Stimulated activated CD4-positive, alpha-beta T cell treated with anti-CD3 and anti-CD28 coated beads, TNF-alpha, amount 100 ng/mL, for 48 hours (primary cell): ENCODE measurements at places on chromosomes 4 and X.

DNA sequence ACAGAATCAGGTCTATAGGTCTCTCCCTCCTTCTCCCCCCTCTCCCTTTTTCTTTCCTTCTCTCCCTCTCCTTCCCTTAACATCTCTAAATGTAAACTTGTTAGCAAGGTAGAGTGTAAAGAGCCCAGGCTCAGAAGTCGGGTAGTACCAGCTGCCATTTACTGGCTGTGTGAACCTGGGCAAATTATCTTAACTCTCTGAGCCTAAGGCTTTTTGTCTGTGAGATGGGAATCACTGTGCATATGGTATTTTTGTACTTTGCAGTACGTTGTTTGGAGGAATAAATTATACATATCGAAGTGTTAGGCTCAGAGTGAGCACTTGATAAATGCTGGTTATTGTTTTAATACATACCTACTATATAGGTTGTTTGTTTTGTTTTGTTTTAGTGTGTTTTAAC is 154.0 kb downstream of the RBMX2 start:
- DNase-seq, result no peak

DNA sequence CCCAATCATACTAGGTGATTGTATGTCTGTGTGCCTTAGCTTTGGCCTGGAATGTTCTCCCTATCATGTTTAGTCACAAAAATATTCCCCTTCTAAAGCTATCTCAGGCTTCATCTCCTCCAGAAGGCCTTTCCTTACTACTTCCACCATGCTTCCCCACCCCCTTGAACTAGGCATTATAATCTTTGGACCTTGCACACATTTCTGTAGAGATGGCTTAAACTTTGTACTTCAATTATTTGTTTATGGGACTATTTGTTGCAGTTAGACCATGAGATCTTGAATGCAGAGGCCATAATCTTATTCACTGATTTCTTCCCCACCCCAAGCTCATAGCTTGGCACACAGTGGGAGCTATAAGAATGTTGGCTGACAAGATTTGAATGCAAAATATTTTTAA is 262.0 kb upstream of the EDA2R start:
- no peak for DNase-seq

GRCh38 chrX:78106651-78106986 is 2.6 kb downstream of the PGK1 start:
- DNase-seq, result no peak

DNA sequence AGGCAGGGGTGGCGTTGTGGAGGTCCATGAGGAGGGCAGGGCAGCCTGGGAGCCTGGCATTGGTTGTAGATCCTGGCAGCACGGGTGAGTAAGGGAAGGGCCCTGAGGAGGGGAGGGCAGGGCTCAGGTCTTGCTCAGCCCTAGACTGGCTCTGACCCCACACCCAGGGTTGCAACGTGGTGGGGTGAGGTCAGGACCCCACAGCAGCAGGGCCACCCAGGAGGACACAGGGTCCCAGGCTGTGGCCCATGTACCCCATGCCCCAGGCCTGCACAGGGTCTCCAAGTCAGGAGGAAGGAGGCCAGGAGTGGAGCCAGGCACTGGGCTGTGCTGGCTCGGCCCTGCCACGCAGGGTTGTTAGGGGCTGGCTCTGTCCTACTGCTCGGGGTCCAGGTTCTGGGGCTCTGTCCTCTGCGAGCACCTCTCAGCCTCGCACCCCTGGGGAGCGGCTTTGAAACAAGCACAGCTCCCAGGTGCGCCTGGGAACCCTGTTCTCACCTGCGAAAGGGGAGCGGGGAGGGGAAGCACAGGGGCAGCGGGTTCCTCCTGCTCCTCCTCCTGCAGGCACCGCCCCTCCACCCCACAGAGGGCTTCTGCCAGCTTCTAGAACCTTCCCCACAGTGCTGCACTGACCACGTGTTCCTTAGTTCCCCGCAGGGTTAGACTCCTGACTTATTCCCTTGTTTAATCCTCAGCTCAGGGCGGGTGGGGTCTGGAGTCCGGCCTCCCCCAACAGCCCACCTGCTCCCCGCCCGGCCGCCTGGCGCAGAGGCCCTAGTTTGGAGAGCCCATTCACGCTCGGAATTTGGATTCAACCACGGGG is 20.4 kb downstream of the MSANTD1 start:
- DNase-seq, result no peak

DNA sequence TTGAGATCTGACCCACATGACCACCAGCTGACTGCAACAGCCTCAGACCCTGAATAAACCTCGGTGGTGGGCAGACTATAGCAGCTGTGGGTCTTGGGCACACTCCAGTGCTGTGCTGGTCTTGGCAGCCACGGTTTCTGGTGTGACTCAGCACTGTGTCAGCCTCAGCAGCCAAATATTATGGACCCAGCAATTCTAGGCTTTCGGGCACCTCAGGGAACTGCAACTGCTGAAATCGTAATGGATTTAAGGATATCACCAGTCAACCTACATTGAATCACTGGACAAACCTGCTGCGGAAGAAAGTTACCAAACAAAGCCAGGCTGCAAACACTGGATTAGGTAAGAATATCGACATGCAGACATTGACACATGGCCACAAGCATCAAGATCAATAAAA is 10.5 kb upstream of the UBE2NL start:
- no peak for DNase-seq

DNA sequence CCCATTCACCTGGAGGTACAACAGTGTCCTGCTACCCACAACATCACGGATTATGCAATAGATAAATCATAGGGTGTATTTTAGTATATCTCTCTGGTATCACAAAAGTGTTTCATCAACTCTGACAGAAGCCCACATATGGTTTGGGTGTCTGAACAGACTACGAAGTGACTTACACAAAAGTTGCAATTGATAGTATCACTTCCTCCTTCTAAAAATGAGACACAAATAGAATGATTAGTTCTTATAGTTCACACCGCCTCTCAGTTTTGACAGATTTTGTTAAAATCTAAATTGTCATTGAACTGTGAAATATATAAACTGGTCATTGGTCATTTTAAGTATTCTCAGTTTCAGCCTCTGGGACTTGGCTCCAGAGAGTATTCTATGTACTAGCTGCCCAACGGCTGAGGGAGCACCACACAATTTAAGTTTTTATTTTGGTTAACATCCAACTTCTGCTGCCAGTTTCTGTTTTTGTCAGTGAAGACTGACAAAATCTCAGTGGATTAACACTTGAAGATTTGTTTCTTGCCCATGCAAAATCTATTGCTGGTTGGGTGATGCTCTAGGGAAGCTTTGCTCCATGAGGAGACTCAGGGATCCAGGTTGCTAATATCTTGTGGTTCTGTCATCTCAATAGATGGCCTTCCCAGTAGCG is 113.8 kb upstream of the PUDP start:
- DNase-seq, result no peak

GRCh38 chrX:129652565-129653169 is 2.1 kb downstream of the APLN start:
- no peak for DNase-seq

DNA sequence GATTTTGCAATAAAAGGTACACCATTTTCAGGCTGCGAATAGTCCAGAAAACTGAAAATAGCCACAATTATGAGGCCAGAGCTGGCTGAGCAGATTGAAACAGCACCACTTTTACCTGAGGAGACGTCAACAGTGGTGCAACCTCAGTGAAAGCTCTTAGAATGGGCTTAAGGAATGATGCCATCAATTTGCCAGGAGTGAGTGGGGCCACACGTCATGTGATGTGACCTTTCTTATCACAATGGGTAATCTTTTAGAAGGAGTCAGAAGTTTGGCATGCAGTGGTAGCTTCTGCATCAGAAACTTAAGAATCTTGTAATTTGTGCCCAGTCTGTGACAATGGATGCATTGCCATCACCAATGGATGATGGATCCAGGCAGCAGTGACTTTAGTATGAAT is 27.6 kb downstream of the ZNF81 start:
- no peak for DNase-seq

DNA sequence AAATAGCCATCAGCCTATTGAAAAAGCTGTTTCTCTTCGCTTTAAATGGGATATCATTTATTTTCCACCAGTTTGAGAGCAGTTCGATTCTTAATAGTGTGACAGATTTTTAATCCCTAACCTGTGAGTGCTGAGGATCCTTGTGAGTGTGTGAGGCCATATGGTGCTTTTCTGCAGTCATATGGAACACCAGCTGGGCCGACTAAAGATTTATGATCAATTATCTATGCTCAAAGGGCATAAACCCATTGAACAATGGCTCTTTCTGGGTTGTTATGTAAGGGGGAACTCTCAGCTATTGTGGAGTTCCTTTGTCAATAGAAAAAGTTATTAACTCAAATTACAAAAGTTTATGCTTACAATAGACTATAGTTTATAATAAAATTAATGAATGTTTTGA is 1003.6 kb downstream of the FAT4 start:
- DNase-seq, result no peak

- no peak for DNase-seq
Measured at GRCh38 chr4:70948665-70949260, 44.7 kb upstream of the DCK start.

DNA sequence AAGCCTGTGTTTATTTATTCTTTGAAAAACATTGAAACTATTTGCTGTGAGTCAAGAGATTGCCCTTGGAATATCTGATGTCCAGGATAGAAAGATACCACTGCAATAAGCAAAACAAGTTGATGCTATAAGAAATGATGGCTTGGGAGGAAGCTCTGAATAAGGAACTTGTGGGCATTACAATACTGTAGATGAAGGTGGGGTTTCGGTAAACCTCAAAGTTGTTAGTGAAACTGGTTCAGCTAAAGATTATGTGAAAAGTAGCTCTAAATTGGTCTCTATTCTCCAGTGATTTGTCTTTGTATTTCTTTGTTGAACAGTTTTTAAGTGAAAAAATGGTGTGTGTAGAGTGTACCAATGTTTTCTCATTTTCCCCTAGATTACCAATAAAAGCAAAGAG is 128.7 kb downstream of the AKAP4 start:
- no peak for DNase-seq

- DNase-seq, result no peak
Measured at GRCh38 chr4:164136180-164136616, 617.7 kb upstream of the SMIM31 start.

- DNase-seq, result no peak
Measured at GRCh38 chr4:1349359-1350168, 2.6 kb downstream of the UVSSA start.

- no peak for DNase-seq
Measured at GRCh38 chr4:138869165-138869564, 146.4 kb upstream of the NOCT start.

DNA sequence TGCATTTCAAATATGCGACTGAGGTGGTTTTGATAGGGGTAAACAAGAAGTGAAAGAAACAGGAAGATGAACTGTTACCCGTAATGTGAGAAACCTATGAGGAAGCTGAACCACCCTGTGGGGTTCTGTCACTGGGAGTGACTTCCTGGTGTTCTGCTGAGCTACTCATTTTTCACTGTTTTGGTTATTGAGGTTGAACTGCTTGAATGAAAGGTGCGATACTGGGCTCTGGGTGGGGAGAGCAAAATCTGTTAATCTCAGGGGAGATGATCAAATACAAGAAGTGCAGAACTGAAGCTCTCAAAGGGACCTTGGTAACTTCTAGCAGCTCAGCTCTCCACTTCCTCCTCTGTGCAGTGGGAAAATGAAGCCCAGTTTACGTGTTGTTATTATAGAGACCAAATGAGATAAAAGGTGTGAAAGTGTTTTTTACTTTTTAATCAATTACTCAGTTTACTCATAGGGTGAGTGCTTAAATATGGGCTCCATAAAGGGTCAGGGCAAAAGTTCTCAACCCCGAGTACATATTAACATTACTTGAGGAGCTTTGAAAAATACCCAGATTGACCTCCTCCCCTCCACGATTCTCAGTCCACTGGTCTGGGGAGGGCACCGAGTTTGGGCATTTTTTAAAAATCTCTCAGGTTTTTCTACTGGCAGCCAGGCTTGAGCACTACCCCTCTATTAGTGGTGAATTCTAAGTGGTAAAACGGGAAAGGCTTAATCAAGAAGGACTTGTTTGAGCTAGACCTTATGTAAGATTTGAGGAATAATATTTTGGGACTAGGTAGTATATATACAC is 66.7 kb downstream of the COQ2 start:
- peak; percentile 39 for DNase-seq

- DNase-seq, result no peak
Measured at GRCh38 chrX:500481-501010, 113.8 kb upstream of the PPP2R3B start.

- DNase-seq, result no peak
Measured at GRCh38 chr4:167897116-167897515, 195.2 kb upstream of the ANXA10 start.

- DNase-seq, result no peak
Measured at GRCh38 chrX:14702145-14702544, 170.7 kb downstream of the FANCB start.

GRCh38 chr4:26503427-26503826 is 13.1 kb upstream of the CCKAR start:
- DNase-seq, result no peak

DNA sequence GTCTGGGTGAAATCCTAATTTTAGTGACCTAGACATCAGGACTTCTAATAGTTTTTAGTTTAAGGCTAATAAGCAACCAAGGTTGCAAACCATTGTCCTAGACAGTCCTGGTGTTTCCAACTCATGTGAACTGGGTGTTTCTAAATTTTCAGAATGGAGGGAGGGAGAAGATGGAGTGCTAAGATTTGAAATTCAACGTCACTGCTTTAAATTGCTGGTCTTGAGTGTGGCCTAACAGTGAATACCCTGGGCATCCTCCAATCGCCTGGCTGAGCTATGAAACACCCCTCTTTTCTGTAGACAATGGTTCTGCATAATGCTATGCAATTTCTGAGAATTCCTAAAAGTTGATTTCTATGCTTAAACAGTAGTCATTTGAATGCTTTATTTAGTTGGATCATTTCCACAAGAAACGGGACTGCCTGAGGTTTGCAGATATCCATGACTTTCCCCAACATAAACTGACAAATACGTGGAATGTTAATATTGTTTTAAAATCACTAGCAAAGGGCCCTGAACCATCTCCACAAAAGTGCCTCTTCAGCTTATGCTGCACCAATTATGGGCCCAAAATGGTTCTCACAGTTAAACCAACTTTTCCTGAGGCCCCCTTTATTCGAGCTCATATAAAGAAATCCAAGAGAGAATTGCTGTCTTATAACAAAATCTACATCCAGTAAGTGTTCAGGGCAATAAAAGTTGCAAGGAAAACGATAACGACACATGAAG is 1.1 kb downstream of the FBXL5 start:
- DNase-seq, result no peak

DNA sequence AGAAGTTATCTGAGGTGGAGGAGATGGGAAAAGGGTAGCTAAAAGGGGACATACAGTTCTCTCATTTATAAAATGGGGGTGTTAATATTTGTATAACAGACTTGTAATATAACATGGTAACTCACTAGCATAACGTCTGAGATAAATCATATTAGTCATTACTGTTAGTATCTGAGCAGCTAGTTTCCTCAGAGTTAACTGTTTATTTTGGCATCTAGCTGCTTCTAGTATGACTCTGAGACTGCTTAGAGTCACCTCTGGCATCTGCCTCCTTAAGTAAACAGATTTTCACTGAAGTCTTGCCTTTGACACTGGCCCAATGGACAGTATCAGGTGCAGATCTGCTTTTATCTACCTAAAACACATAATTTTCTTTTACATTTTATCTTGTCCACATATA is 58.1 kb downstream of the SLC30A9 start:
- DNase-seq, result no peak
